ENCODE measurements at places on chromosomes 1 and 21. TPM values are rescaled to one million over a fixed set of nuclear protein-coding genes. Genes with fewer than 3 reads are reported as not detected.
A peak's percentile ranks its signal among the peaks of the same experiment; 100 is the strongest.

- no peak for DNase-seq
Observed at GRCh38 chr1:168468042-168468809, 75.6 kb downstream of the XCL2 start.

GRCh38 chr1:77220687-77221463 lies 1.6 kb upstream of the PIGK start:
- peak; percentile 35 for DNase-seq

DNA sequence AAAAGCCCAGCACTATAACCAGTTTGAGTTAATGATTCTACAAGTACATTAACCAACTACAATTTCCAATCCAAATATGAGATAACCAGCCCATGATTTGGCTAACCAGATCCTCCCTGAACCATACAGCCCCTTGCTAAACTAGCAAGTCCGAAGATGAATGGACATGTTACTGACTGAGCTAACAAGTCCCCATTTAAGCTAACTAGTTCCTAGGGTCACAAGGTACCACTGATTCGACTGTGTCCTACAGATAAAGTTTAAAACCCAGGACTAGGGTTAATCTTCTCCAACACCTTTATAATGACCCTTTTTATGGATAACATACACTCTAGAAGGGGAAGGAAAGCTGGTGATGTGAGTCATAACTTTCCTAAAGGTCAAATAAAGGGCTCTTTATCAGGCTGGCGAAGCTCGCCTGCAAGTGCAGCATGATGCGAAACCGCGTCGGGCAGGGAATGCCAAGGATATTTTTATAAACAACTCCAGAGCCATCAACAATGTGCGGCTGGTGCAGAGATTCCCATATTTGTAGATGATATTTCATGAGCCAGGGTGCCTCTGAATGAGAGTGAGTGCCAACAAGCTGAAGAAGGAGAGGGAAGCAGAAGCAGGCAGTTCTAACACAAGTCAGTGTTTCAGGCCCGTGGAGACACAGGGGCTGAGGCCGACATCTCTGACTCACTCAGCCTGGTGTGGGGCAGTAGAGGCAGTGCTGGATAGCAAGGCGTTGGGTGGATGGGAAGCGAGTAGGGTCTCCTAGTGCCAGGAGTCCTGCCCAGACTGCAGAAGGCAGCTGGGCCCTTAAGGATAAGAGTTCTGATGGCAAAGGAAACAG lies 75.6 kb upstream of the ROR1 start:
- DNase-seq: no peak

GRCh38 chr21:15935530-15935929 lies 205.7 kb downstream of the USP25 start:
- peak; percentile 15 for DNase-seq

DNA sequence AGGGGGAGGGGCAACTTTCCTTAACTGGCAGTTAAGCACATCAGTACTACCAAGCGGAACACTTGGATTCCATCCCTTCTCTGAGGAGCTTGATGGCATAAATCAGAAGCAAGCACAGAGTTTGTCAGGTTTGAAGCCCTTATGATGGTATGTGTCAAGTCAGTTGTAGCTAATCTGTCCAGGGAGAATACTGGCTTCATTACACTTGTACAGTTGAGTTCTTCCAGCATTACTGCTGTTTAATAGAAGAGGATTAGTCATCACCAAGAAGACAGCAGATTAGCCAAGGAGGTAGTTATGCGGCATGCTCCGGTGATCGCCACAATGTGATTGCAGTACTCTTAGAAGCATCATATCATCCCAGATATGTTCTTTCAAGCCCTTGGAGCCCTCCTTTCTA lies 2.1 kb upstream of the TDRD5 start:
- DNase-seq: no peak

GRCh38 chr1:30733493-30733892 lies 10.1 kb upstream of the MATN1 start:
- DNase-seq: no peak

DNA sequence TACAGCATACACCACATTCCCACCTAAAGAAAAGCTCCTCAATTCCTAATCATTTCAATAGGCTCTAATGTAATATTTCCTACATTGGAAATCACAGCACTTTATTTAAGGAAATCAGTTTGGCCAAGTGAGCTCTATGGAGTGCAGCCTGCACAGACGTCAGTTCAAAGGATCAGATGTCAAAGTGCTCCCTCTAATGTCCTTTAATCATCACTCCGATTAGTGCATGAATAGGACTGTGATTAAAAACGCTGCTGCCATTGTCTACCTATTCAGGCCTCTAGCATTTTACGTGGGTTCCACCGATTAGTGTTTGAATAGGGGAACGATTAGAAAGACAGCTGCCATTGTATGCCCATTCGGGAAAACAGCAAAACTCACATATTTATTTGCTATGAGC lies 50.2 kb downstream of the DPYD start:
- DNase-seq: no peak

DNA sequence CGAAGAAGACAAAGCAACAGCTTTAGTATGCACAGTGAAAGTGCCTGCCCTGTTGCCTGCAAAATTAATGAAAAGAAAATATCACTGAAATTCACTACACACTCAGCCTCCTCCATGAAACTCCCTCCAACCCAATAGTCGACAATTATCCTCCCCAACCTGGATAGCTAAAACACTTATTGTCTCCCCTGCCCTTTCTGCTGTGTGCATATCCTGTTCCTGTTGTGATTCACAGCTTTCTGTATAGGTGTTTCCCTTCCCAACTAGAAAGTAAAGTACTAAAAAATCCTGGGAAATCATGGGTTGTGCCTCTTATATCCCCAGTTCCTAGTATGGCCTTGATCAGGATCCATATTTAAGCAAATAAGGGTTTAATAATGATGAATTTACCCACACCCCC lies 412.1 kb downstream of the LTN1 start:
- no peak for DNase-seq

DNA sequence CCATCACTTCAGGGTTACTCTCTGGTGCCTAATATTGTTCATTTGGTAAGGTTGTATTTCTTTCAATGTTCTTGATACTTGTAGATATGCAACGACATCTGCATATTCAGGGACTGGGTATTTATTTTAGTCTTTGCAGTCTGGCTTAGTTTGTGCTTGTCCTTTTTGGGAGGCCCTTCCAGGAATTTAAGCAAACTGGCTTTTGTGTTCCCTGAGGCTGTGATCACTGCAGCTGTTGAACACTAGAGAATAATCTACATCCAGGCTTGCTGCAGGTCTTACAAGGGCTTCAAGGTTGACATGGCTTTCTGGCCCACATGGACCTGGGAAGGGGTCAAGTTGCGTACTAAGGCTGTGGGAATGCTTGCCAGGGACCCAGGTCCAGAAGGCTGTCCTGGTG lies 72.1 kb downstream of the CCDC18 start:
- no peak for DNase-seq

GRCh38 chr21:26969971-26970725 lies 3.3 kb upstream of the ADAMTS5 start:
- DNase-seq: peak; percentile 4

The DCST1 gene
- not detected for total RNA-seq

The ACOT11 gene
- 4.1 TPM for total RNA-seq

The RIPPLY3 gene
- 11.4 TPM for total RNA-seq

Measured in PC-3 (cell line).